Mesothelial cell of epicardium (in vitro differentiated cells): ENCODE measurements at places on chromosomes 3 and 15. TPM values are rescaled to one million over a fixed set of nuclear protein-coding genes. Genes with fewer than 3 reads are reported as not detected.

Gene NANOGP8
- total RNA-seq = 0.86 to 1.2 TPM (median 0.91 TPM) in 3 replicates

DNA sequence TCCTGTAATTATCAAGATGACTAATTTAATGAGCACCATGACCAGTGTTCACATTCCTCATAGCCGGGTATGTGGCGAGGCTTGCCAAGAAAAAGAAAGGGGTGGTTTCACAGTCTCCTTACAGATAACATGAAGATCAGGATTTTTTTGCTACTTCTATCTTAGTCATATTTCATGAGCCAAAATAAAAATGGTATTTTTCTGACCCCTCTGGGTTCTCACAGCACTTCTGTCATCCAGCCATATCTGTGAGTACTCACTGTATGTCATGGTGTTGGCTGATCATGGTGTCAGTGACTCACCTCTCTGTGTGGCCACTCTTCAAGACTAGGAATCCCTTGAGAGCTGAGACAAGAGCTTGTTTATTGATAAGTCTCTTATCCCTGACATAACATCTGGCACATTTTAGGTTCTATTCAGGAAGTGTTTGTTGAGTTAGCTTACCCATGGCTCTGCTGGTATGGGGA is 130.5 kb upstream of the LMCD1 start:
- no peak for DNase-seq

- no peak for DNase-seq
These were observed 84.0 kb upstream of the TRA2B start for GRCh38 chr3:186021673-186022362.

- no peak for DNase-seq
These were observed 9.0 kb downstream of the GASK1A start for GRCh38 chr3:42988097-42988496.

DNA sequence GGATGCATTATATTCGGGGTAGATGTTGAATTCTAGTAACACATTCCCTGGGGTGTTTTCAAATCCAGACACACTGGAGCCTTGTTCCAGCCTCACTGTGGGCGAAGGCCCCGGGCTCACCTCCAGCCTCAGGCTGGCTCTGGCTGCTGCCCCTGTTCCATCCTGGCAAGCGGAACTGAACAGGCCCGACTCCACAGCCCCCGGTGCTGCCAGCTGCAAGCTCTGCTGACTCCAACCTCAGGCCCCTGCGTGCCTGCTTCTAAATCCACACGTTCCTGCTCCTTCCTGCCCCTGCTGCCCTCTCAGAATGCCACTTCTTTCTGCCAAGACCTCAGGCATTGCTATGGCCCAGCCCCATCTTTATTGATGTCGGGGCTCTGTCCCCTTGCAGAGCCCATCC is 90.6 kb downstream of the LIPC start:
- DNase-seq = no peak

DNA sequence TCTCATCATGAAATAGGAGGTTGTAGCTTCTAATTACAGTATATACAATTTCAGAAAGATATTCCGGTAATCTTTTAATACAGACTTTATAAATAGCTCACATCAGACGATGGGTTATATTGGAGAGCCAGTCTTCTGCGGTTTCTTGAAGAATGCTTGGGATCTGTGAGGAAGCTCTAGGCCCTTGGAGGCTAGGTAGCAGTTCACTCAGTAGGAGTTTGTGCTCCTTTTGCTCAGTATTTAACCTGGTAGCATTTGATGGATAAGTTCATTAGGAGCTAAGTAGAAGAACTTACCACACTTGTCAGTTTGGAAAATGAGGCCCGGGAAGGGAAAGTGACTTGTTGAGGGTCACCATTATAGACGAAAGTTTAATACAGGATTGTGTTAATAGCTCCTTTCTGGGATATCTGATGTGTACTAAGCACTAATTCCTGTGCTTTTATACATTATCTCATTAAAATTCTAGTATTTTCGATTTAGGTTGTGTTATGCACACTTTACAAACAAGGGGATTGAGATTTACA is 2.8 kb downstream of the FNDC3B start:
- DNase-seq = no peak

Gene LSAMP
- 30.1 to 34.6 TPM (median 32.3 TPM) in 3 replicates for total RNA-seq

DNA sequence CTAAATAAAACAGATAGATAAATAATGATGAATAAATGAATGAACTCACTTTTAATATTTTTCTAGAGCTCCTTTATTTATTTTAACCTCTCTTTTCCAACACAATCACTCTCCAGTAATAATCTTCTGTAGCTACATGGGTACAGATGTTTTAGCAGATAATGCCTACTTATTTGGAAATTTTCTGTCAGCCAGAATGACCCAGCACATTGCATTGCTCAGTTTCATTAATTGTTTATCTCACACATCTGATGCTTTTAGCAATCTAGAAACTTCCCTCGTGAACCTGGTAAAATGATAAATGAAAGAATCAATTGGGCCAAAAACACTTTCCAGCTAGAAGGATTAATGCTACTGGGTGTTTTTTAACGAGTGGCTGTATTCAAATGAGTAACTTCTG is 14.9 kb upstream of the MYH15 start:
- DNase-seq = no peak

- DNase-seq = no peak
These were observed 269.2 kb downstream of the THSD4 start for GRCh38 chr15:71384501-71384900.

Gene IL17RE
- total RNA-seq = 22.1 to 24.1 TPM (median 23.6 TPM) in 3 replicates

DNA sequence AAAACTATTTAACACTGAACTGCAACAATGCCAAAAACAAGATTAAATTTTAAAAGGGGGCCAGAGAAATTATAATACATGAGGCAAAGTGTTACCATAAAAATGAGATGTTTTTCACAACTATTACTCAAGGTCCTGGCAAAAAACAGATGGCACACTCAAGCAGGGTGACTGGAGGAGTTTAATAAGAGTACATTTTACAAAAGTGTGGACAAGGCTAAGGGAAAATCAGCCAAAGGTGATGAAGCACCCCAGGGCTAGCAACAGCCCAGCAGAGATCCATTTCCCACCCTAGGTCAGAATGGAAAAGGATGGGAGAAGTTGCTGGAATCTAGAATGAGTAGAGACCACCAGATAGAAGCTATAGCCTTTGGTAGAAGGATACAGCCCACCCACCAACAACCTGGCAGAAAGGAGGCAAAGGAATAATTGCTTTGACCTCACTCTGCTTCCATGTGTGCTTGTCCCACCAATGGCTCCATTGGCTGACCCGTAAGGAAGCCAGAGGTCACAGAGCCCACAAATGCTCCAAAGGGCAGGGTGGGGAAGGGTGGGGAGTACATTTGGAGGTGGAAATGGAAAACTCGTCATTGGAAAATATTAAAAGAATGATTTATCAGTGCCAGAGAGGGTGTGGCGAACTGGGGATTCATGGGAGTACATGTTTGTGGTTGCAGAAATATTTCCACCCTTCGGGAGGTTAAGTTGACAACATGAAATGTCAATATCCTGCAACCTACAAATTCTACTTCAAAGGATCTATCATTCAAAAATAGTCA is 161.0 kb upstream of the UBE2E2 start:
- DNase-seq = no peak
